ENCODE measurements at places on chromosomes 16 and 17. TPM values are rescaled to one million over a fixed set of nuclear protein-coding genes. Genes with fewer than 3 reads are reported as not detected.

Gene GAN
- polyA plus RNA-seq = 1.6 TPM

Gene TPSD1
- polyA plus RNA-seq = not detected

Gene TPSB2
- 2.0 TPM for polyA plus RNA-seq

Gene SDR42E2
- polyA plus RNA-seq = not detected

Gene NACA2
- polyA plus RNA-seq = 0.11 TPM

Gene RRAD
- polyA plus RNA-seq = 277 TPM

Gene MYH2
- not detected for polyA plus RNA-seq

Gene EIF5A
- 934 TPM for polyA plus RNA-seq

Gene MT4
- polyA plus RNA-seq = not detected

Data from heart left ventricle (tissue), 16 donors.